ENCODE measurements at places on chromosomes 1 and 21.

GRCh38 chr1:151197863-151198253 is 494 bp upstream of the PIP5K1A start:
- no peak for DNase-seq

DNA sequence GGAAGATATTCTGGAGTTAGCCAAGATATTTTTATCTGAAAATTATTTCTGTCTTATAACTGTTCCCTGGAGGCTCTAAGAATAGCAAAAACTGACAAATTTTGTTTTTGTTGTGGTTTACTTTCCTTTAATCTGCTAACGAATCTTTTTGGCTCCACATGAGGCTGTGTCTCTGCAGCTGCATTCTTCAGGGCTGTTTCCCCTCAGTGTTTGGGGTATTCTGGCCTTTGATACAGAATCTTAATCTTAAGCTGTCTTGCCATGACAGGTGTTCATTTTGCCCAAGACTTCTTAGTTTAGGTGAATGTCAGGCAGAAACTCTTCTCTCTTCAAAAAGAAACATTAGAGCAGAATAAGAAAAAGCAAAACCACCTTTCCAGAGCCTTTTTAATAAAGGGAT is 83.8 kb downstream of the GABPA start:
- DNase-seq, result no peak

DNA sequence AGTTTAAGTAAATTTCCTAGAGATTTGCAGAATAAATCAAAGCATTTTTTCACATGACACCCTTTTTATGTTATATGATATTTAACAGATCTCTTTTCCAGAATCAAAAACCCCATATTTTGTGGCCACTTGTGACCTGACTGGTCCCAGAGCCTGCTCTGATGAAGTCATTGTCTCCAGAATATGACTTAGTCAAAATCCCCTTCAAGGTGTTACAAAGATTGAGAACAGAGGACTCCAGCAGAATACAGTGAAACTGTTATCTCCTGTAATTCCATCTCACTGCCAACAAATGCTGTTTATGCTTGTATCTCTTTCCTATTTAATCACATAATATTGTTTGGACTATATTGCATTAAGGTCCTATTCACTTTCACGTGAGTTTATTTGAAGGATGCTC is 25.6 kb downstream of the RGS1 start:
- peak; percentile 41 for DNase-seq

GRCh38 chr1:234253732-234254131 is 119.5 kb upstream of the COA6 start:
- peak; percentile 21 for DNase-seq

DNA sequence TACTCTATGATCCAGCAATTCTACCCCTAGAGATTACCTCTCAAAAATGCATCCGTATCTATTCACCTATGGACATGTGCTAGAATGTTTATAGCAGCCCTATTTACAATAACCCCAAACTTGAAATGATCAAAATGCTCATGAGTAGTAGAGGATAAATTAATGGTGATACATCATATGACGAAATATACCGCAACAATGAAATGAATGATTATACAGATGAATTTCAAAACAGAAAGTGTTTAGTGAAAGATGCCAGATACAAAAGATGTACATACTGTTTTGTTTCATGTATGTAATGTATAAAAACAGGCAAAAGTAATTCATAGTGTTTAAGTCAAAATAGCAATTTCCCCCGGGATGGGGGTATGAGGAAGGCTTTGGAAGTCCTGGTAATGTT is 91.0 kb upstream of the CD55 start:
- no peak for DNase-seq

DNA sequence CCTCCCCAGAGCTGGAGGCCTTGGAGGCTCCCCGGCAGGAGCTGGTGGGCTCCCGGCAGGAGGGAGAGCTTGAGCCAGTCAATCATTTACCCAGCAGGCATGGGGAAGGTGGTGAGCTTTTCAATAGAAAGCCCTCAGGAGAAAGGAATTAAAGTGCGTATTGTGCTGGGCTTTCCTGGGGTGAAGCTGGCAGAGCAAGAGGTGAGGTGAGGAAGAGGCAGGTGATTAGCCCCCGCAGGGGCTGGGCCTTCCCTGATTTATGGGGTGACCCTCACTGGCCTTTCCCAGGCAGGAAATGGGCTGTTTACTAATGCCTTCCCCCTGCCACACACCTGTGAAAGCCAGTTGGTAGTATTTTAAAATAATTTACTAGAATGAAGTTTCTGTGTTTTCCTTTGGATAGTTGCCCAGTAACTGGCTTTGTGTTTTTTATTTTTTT is 25.8 kb downstream of the CLDN14 start:
- DNase-seq, result no peak

- no peak for DNase-seq
These were observed 854.4 kb downstream of the LTN1 start for GRCh38 chr21:28138272-28138671.

GRCh38 chr1:29736582-29737188 is 500.4 kb downstream of the PTPRU start:
- DNase-seq, result peak; percentile 90

Data from suppressor macrophage treated with lipopolysaccharide for 1 hour (primary cell).